ENCODE measurements at places on chromosomes 2 and 18.

- DNase-seq, result no peak
These were observed 355.3 kb upstream of the RAB12 start for GRCh38 chr18:8253944-8254343.

DNA sequence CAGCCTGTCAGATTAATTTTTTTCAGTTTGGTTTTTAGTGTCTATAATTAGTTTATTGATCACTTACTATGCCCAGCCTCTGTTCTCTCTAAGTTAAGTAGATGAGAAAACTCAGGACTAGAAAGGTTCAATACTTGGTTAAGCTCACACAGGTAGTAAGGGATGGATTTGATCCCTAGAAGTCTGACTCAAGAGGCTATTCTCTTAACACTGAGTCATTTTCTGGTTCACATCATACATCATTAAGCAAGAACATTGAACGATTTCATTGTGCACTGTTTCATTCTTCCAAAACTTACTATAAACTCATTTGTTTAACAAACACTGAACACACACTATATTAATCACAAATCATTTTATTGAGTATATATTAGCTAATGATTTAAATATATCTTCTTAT is 54.1 kb upstream of the SLC38A11 start:
- DNase-seq, result no peak

DNA sequence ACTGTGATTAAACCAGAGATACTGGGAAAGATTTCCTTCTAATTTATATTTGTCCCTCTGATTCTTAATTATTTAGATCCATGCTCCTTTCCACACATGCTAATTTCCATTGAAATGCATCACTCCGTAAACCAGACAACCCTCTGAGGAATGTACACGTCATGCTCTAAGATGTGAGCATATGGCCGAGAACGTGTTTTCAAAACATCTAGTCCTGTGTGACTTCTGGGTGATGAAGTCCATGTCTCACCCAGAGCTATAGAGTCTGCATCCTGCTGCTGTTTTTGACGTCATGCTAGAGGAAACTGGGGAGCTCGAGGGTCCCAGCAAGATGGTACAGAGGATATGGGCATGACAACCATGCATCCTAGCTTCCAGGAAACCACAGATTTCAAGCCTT is 53.6 kb downstream of the CAPN13 start:
- no peak for DNase-seq

DNA sequence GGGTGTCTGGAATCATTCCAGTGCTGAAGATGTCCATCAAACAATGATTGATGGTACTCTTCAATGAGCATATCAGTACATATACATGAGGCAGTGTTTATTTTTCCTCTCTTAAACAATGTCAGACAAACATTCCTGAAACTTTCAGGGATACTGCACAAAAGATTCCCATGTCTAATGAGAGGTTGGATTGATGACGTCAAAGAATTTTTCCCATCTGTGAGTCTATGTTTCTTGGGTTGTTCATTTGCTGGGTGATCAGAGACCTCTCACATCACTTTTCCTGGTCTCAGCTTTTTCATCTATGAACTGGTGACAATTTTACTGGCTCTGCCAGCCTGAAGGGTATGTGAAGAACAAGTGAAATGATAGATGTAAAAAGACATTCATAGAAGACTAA is 325.5 kb downstream of the EN1 start:
- DNase-seq, result no peak

- no peak for DNase-seq
These were observed 12.6 kb downstream of the MYL1 start for GRCh38 chr2:210302326-210302725.

GRCh38 chr2:158716121-158716791 is 78.9 kb upstream of the DAPL1 start:
- no peak for DNase-seq

DNA sequence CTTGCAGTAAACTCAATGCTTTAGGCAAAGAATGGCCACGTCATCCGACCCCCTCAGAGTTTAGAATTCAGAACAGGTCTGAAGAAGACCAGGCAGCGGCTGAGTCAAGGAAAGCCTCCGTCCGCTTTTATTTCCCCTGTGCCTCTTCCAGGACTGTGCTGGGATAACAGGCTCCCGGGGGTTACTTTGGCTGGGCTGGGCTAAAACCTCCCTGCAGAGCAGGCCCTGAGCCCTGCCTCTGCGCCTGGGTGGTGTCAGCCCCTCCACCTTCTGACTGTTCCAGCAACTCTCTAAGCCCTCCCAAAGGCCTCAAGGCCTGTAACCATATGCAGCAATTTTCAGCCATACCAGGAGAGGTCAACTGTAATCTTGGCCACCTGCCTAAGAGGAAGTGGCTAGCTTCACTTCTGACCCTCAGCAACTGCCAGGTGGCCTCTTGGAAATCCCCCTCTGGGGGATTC is 166.5 kb downstream of the RPIA start:
- no peak for DNase-seq

GRCh38 chr2:176589825-176590440 is 320.7 kb downstream of the MTX2 start:
- DNase-seq, result no peak

DNA sequence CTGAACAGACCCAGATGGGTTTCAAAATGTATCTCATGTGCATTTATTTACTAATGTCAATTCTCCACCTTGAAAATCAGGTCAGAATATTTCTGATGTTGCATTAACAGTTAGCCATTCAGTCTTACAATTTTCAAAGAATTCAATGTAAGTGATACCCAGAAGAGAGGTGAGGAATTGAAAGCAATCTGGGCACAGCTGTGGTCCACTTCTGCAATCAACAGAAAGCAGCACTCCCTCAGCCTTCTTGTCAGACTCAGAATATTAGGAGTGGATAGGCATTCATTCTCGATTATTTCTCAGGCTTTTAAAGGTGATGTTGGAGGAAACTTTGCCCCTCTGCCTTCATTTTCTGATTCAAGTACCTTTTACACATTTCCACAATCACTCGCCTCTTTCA is 15.7 kb downstream of the CCL20 start:
- DNase-seq, result no peak

DNA sequence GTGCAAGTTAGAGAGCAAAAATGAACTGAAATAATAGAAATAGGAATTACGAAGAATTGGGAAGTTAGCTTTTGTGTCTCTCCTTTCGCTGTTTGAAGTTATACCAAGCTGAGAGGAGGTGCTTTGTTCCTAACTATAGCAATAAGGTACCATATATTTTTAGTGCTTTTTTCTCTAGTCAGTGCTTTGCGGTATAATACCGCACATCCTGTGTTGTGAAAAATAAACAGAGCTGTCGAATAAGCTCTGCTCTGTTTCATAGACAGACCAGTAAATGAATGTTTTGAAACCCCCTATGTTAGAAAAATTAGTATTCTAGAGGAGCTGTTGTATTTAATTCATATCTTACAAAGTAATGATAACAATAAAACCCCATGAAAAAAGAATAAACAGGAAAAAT is 130.8 kb downstream of the MAP4K4 start:
- no peak for DNase-seq

DNA sequence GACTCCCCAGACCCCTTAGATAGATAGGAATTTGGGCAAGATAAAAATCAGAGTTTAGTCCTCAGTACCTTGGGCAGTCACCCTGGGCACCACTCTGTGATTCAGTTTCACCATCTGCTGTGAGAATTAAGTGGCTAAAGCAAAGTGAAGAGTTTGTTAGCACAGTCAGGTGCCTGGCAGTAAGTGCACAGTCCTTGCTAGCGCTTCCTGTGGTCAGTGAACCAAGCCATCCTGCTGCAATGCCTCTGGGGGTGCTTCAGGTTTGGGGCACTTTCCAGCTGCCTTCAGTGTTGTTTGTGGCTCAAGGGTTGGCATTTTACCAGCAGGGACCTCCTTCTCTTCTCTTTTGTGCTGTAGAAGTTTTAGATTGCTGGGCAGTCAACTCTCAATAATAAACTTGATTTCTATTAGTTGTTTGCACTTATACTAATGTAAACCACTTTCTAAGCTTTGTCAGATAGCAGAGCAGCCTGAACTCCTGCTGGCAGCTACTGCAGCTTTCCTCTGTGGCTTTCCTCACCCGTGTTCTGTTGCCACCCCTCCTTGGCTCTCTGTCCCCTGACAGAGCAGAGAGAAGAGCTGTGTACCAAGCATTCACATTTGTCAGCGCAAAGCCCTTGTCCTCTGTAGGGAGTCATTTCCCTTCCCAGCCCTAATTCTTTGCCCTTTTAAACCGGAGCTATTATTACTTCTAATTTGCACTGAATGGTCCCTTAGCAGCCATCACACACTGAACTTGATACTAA is 48.4 kb upstream of the RMP24 start:
- no peak for DNase-seq

- DNase-seq, result no peak
These were observed 20.3 kb downstream of the CAD start for GRCh38 chr2:27237341-27237945.

GRCh38 chr2:71940695-71941094 is 207.0 kb downstream of the CYP26B1 start:
- DNase-seq, result no peak

- no peak for DNase-seq
These were observed 45.9 kb upstream of the IGFBP5 start for GRCh38 chr2:216741223-216741593.

- no peak for DNase-seq
These were observed 29.7 kb downstream of the CNDP1 start for GRCh38 chr18:74563999-74564398.

- DNase-seq, result no peak
These were observed 77.3 kb upstream of the CTLA4 start for GRCh38 chr2:203790134-203790852.

Measured in breast epithelium (tissue), 4 donors.